ENCODE measurements at places on chromosomes 13 and 19. TPM values are rescaled to one million over a fixed set of nuclear protein-coding genes. Genes with fewer than 3 reads are reported as not detected.

DNA sequence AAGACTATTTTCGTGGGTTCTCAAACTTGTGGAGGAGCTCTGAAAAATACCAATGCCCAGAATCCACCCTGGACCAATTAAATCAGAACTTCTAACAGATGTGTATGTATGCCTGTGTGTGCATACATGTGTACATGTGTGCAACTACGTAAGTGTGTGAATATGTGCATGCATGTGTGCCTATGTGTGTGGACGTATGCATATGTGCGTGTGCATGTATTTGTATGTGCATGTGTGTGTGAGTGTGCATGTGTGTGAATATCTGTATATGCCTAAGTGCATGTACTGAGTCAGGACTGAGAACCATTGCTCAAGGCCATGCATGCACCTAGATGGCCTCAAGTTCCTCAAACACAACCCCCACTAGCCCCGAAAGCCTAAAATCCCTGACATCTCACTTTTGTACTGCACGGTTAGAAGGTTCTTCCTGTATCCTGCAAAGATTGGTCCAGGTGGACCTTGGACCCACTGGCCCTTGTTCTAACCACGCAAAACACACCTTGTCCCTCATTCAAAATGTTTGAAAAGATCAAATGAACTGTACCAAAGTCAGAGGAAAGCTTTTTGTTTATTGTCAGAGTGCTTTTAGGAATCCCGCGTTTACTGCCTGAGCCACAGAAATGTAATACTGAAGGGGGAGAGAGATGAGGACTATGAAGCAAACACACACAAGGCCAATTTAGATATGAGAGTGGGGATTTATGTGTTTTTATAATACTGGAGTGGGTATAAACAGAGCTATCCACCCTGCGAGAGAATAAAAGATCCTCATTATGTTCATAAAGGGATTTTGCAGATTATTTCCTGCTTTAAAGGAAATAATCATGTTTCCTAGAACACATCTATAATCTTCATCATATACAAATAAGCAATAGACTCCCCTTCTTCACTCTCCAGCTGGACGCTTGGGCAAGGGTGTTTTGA is 39.1 kb downstream of the LATS2 start:
- peak; percentile 5 for DNase-seq

GRCh38 chr13:27624071-27624470 is 2.4 kb downstream of the POLR1D start:
- DNase-seq: no peak

DNA sequence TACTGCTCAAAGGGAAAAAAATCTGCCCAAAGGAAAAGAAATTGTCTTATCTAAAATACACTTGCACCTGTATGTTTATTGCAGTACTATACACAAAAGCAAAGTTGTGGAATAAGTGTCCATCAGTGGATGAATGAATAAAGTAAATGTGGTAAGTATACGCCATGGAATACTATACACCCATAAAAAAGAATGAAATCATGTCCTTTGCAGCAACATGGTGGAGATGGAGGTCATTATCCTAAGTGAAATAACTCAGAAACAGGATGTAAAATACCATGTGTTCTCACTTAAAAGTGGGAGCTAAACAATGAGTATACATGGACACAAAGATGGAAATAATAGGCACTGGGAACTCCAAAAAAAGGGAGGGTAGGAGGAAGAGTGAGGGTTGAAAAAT is 3.8 kb upstream of the MUC16 start:
- no peak for DNase-seq

The IGSF23 gene
- not detected for total RNA-seq

The ZNF229 gene
- 3.5 TPM for total RNA-seq

The LGALS4 gene
- 0.67 TPM for total RNA-seq

GRCh38 chr13:96403651-96404050 is 313.7 kb downstream of the HS6ST3 start:
- no peak for DNase-seq

- no peak for DNase-seq
Observed at GRCh38 chr19:35341006-35341405, 6.7 kb upstream of the FFAR1 start.

- DNase-seq: no peak
Observed at GRCh38 chr19:40252395-40252794, 25.9 kb upstream of the CCNP start.

All from right atrium auricular region (tissue), 2 donors.